ENCODE measurements at places on chromosomes 2 and 18.
A peak's percentile ranks its signal among the peaks of the same experiment; 100 is the strongest.

GRCh38 chr18:4264347-4264791 is 190.7 kb downstream of the DLGAP1 start:
- no peak for DNase-seq

GRCh38 chr2:121868652-121869051 is 113.2 kb downstream of the TSN start:
- DNase-seq: no peak

DNA sequence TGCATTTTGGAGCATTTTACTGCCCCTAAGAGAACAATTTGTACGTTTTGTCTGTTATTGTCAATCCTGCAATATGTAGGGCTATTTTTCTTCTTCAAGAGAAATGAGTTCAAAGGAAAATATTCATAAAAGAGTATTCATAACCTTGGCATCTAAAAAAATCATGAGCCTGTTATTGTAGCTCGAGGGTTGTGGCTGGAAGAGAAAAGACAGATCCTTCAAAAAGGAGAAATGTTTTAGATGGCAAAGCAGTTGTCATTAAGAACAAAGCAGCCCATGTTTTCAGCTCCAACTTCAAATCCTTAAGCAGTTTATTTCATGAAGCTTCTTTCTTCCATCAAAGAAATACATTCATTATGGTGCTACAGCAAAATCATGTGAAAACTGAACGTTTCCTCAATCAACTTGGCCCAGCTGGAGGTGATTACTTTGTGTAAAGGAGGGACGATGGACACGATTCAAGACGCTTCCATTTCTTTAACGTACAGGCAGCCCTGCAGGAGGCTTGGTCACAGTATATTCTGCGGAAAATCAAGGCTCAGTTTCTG is 31.4 kb downstream of the QPCT start:
- DNase-seq: peak; percentile 34

GRCh38 chr18:14767474-14767873 is 19.5 kb downstream of the ANKRD30B start:
- no peak for DNase-seq

DNA sequence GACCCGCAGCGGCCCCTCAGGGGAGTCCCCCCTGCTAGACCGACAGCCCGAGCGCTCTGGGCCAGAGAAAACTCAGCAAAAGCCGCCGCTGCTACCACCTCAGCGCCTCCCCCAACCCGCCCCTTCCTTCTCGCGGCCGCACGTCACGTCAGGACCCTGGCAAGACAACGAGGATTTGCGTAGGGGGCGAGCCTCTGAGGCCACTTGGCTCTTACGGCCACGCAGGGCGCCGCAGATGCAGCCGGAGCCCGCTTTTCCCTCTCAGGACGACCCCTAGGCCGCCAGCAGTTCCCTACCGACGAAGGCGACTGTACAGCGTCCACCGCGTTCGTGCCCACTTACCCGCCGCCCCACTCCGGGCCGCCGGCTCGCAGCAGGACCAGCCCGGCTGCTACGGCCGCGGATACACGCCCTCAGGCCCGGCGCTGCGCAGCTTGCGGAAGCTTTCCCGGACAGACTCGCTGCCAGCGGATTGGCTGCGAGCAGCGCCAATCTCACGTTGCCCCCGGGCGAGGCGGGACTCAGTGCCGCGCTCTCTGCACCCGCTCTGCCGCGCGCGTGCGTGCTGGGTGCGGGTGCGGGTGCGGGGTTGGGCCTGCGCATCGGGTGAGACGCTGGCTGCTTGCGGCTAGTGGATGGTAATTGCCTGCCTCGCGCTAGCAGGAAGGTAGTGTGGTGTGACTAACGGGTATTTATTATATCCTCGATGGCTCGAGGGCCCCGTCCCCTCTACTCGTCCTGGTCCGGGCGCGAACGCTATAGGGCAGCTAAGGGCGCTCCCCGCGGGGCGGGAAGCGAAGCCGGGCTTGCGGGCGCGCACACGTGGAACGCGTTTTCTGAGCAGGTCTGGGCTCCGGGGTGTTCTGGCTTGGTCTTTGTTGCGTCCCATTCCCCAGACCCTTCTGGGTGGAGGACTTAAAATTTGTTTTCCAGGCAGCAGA is at the start of the genes ORMDL1 and PMS1:
ORMDL1 (minus strand) TSS at position 413 of the 941 bp plus-strand sequence. CDS start 1,744 bp downstream, outside the sequence.
PMS1 (plus strand) TSS at position 524 of the 941 bp plus-strand sequence. CDS start 7,360 bp downstream, outside the sequence.
- DNase-seq: peak; percentile 94

DNA sequence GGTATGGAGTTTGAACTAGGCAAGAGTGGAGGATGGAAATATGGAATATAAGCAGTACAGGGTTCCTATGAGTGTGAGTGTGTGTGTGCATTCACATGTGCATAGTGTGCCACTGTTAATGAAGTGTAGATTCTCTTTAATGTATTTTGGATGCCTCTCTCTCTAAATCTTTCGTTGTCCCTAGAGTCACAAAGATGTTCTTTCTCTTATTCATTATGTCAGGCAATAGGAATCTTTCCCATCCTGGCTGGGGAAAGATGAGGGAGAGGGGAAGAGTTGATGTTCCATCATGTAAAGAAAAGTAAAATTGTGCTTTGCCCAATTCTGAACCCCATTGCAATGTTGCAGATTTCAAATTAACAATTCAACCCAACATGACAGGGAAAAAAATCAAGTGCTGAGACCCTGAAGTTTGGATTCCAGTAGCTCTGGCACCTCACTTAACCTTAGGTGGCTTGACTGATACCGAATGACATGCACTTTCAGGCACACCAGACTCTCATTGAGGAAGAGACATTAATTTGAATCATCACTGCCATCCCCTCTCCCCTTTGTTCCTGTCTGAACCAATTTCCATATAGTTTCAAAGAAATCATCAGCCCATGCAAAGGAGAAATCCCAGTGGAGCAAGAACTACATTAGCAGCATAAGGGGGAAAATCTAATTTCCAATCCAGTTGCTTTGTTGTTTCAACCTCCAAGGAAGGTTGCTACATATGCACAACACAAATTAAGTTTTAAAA is 28.0 kb downstream of the KLF7 start:
- no peak for DNase-seq

- DNase-seq: peak; percentile 34
Measured at GRCh38 chr2:143629340-143629739, 500.1 kb downstream of the ARHGAP15 start.

DNA sequence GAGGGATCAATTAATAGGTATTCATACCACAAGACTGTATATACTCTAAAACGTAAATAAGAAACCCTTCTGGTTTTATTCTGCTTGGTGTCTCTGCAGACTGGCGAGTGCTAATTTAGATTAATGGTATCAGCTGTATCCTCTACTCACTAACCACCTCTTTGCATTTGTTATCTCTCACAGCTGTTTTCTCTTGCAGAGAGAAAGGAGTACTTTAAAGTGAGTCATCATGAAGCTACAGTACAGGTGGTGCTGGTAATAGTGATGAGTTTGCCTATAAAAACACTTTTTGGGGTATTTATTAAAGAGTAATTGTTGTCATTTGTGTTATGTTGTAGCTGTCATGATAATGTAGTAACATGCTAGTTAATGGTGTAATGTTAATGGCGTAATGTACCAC is 147.7 kb downstream of the NETO1 start:
- DNase-seq: no peak

GRCh38 chr2:46379213-46380037 is 82.2 kb downstream of the EPAS1 start:
- DNase-seq: no peak

GRCh38 chr2:67726416-67726815 is 329.3 kb downstream of the ETAA1 start:
- no peak for DNase-seq

DNA sequence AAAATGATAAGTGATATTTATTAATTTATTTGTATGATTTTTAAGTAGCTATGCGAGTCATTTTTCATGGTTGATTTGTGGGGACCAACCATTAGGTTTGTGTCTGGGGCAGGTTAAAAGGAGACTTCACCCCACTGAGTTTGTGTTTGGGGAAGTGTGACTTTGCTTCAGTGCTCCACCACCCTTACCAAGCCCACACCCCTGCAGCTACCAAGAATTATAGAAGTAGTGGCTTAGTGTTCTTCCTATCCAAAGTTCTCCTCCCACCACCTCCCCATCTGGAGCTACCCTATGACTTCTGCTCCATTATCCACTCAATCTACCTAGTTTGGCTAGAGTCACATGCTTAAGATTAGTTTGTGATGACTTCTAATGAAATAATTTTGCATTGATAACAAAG is 182.1 kb upstream of the ZEB2 start:
- DNase-seq: no peak

- no peak for DNase-seq
Measured at GRCh38 chr2:109242210-109242653, 113.2 kb downstream of the SH3RF3 start.

- peak; percentile 66 for DNase-seq
Measured at GRCh38 chr2:29765721-29766120, 155.7 kb downstream of the ALK start.

DNA sequence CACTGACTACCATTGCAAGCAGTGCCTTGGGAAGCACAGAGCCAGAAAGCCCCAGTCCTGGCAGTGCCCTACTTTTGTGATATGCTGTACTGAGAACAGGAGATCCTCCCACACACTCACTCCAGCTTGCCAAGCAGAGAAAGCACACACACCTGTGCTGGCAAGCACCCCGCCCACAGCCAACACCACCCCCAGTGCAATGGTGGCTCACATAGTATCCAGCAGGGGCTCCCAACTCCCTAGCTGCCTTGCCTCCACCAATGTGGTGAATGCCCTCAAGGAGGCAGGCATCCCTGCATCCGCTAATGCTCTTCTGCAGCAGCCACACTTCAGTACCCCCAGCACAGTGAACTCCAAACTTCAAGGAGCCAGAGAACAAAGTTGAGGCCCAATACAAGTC is 1655.8 kb downstream of the SUCLG1 start:
- no peak for DNase-seq

GRCh38 chr18:59068276-59069071 is 71.2 kb upstream of the SEC11C start:
- no peak for DNase-seq

- no peak for DNase-seq
Measured at GRCh38 chr2:60821587-60822302, 59.6 kb upstream of the REL start.

GRCh38 chr2:207768866-207769596 is 675 bp downstream of the FZD5 start:
- peak; percentile 22 for DNase-seq

GRCh38 chr2:176339208-176339607 is 70.0 kb downstream of the MTX2 start:
- DNase-seq: no peak

- peak; percentile 22 for DNase-seq
Measured at GRCh38 chr18:23134780-23135549, at the start of gene CABLES1. TSS of gene CABLES1 (plus strand) at chr18:23135485. CDS start at chr18:23135763, 278 bp downstream.

DNA sequence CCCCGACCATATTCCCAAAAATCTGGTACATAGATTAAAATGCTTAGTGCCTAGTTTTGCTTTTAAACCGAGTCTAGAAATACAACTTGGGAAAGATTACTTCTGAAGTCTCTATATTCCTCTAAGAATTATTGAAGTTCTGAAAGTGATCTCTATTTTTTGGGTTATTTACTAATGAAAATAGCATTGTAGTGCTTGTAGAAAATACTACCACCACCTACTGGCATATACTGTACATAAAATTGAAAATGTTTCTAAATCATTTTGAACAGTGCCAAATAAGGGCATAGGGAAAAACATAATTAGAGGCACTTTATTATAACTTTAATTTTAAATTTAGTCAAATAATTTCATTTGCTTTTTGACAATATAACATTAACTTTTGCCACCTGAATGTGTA is 1399.6 kb upstream of the ZEB2 start:
- DNase-seq: peak; percentile 23

- DNase-seq: no peak
Measured at GRCh38 chr2:28425464-28425835, 32.8 kb downstream of the FOSL2 start.

- no peak for DNase-seq
Measured at GRCh38 chr2:172697296-172697695, 38.3 kb upstream of the RAPGEF4 start.

- no peak for DNase-seq
Measured at GRCh38 chr2:239871481-239872435, 153.4 kb downstream of the NDUFA10 start.

DNA sequence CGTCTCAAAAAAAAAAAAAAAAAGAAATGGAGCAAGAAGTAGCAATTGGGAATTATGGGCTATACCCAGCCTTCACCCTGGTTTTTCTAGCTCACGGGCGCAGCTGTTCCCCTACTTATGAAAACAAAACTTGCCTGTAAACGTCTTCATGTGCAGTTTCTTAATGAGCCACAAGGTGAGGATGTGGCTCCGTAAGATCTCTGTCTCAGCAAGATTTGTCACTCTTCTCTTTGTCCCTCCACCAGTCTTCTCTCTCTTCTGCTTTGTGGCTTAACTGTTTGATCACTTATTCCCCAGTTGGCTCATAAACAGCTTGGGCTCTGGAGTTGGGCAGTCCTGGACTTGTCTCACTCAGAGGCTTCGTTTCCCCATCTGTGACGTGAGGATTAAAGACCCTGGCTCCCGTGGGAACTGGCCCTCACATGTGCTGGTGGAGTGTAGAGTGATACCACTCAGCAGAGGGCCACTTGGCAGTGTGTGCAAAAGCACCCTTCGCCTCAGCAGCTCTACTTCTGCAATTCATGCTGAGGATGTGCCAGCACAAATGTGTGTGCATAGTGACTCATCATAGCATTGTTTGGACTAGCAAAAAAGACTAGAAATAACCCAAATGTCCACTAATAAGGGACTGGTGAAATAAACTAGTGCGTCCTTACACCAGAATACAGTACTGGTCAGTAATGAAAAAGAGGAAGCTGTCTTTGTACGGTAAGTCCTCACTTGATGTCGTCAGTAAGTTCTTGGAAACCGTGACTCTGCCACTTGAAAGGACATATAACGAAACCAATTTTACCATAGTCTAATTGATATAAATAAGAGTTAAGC is 8.7 kb downstream of the CEP68 start:
- peak; percentile 99 for DNase-seq

DNA sequence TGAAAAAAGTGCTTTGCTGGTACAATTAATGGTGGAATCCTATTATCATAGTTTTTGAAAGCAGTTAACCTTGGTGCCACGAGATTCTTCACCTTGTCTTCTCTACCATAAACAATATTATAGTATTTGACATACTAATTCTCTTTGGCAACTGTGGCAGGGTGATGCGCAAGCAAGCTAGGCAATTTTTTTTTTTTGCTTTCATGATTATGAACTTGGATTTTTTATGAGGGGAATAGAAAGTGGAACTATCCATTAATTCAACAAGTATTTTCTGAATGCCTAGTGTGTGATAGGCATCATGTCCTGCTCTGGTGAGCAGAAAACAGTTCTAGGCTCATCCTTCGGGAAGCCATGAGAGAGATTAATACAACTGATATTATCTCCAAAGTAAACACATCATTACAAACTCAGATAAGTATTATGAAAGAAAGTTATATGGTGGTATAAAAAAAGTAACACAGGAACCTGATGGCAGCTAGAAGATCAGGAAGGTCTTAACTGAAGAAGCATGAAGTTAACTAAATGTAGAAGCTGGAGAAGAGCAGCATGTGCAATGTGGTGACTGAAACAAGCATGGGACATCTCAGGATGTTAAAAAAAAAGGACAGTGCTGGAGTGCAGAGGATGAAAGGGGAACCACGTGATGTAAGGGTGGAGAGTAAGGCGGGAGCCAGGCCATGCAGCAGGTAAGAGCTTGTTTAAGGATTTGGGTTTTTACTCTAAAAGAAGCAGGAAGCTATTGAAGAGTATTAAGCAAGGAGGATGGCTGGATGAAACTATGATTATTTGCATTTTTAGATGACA is 113.7 kb downstream of the ZEB2 start:
- DNase-seq: no peak

- no peak for DNase-seq
Measured at GRCh38 chr2:206814498-206814897, 49.1 kb downstream of the FASTKD2 start.

- DNase-seq: peak; percentile 67
Measured at GRCh38 chr2:9984217-9984739, 32.8 kb downstream of the GRHL1 start.

All from fibroblast of mammary gland (primary cell).